ENCODE measurements at places on chromosomes 11 and 22. TPM values are rescaled to one million over a fixed set of nuclear protein-coding genes. Genes with fewer than 3 reads are reported as not detected.

- DNase-seq, result no peak
Measured at GRCh38 chr11:37456746-37457145, 858.7 kb upstream of the RAG2 start.

Gene HEPHL1
- total RNA-seq, result not detected

Gene SCO2
- 0.37 TPM for total RNA-seq

- no peak for DNase-seq
Measured at GRCh38 chr11:106656646-106657045, 361.6 kb downstream of the GUCY1A2 start.

- DNase-seq, result no peak
Measured at GRCh38 chr22:37045958-37046357, 5.6 kb upstream of the KCTD17 start.

DNA sequence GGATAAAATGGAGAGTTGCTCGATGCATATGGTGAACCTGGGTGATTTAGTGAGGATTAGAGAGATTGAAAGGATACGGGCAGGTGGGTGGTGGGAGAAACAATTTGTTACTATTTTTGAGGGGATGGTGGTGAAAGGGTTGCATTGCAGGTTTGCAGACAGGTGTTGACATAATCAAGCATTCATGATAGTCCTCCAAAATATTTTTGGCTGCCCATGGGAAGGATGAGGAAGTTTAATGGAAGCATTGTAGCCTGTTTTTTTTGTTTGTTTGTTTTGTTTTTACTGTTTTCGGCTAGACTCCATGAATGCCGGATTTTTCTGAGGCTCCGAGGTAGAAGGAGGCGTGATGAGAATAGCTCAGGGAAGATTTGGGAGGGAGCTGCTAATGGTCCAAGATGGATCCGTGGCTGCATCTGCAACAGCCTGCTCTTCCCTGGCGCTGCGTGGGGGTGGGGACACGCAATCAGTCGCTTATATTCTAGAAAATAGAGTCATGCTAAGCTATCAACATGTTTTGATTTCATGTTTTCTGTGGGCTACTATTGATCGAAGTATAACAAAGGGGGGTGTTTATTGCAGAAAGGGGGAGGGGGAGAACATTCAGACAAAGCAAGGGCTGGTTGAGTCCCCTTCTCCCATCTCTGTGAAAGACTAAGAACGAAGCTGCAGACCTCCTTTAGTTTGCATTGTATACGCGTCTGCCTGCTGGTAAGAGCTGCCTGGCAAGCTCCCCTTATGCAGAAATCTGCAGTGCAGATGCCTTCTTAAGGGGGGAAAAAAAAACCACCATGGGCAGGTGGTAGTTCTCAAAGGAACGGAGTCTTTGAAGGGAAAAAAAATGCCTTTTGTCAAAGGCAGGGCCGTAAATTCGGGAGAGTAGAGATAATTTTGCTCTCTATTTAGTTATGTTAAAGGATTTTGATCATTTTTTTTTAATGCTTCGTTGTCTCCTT, 1.0 kb downstream of the RTN3 start:
- DNase-seq, result peak; percentile 58

GRCh38 chr11:96082002-96082899, 158.3 kb upstream of the MTMR2 start:
- no peak for DNase-seq

DNA sequence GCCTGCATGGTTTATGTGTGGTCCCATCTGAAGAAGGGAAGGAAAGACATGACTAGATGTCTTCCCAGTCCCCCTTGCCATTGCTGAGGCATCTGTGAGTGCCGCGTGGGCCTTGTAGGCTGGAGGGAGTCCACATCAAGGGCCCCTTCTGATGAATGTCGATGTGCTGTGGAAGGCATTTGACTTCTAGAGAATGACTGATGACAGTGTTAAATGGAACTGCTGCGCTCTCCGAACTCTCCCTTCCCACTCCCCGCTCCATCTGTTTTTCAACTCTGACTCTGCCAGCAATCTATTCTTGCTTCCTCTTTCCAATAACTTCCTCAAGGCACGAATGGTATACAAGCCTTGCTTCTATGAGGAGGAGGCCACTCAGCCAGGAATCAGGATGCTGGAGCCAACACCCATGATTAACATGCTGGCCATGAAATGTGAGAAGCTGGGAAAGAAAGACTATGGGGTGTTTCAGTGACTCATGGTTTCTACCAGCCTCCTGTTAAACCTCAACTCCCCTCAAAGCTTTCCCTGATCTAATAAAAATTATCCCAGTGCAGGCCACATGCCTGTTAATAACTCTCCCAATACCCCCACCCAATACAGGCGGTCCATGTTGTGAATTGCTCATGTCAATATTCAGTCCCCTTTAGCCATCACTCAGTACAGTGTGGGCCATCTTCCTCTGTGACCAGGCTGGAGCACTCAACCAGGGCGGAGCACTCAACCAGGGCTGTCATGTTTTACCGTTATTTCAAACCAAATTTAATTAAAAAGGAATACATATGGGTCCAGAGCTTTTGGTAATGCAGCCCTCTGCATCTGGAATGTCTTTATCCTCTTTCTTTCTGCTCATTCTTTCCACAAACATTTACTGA, 46.4 kb upstream of the TBCEL start:
- DNase-seq, result no peak

GRCh38 chr22:20211997-20212753, 55.9 kb downstream of the RTN4R start:
- peak; percentile 82 for DNase-seq

Gene PRR33
- total RNA-seq, result not detected

Gene SBF1
- total RNA-seq, result 30.1 TPM

DNA sequence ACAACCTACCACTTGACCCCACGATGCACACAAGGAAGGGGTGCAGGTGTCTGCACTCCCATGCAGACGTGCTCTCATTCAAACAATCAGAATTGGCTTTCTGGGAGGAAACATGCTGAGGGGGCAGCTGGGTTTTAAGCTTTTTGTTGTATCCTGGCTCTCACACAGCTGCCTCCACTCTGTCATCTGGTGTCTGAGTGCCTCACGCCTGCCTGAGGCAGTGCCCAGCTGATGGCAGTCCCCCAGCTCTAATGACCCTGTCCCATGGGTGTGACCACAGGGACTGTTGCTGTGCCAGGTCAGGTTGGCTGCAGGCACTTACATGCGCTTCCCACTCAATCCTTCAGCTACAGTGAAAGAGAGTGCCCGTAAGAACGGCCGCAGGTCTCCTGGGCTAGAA, 53.7 kb downstream of the ARFGAP3 start:
- DNase-seq, result no peak

DNA sequence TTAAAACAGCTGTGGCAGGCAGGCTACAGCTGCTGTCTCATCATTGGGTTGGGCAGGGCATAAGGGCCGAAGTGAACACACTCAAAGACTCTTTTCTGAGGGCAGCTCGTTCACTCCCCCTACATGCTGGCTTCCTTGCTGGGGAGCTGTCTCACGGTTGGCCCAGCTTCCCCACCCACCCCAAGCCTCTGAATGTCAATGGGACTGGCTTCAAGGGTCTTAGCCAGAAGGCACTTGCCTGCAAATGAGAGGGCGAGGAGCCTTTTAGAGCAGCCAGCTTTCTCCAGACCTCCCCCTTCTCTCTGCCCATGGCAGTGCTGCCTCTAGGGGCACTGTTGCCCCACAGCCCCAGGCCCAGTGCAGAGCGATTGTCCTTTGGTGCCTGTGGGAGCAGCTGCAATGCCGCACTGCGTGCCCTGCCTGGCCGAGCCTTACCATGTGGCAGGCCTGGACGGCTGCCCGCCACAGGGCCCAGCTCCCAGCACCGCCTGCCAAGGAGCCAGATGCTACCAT, 94.7 kb upstream of the RASSF10 start:
- peak; percentile 81 for DNase-seq

DNA sequence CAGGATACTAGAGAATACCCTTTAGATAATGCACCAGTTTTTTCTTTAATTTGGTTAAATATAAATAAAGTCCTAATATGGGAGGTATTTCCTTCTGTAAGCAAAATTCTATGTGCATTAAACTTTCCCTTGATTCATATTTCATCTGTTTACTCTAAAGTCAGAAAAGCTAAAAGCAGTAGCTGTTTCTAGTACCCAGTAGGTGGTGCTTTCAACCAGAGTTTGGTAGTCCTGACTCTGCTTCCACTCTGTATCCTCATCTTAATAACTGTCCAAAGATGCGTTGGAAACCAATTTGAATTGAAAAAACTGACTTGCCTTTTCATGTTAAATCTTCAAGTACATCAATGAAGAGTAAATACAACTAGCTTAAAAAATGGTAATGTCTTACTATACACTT, 1065.2 kb downstream of the JRKL start:
- no peak for DNase-seq

GRCh38 chr11:67031791-67032561, 9.0 kb downstream of the SYT12 start:
- no peak for DNase-seq

DNA sequence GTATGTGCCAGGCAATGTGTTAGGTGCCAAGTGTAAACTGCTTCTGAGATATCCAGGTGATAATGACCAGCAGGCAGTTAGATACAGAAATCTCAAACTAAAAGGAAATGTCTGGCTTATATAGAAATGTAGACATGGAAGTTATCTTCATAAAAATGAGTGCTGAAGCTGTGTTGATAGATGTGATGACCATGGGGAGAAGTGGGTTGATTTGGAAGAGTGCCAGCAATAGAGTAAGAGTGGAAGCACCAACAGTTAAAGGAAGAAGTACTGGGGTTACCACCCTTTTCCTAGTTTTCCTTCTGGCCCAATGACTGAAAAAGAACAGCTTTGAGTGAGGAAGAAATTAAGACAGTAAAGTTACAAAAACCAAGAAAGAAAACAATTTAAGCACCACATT, 68.5 kb downstream of the C2CD3 start:
- no peak for DNase-seq

DNA sequence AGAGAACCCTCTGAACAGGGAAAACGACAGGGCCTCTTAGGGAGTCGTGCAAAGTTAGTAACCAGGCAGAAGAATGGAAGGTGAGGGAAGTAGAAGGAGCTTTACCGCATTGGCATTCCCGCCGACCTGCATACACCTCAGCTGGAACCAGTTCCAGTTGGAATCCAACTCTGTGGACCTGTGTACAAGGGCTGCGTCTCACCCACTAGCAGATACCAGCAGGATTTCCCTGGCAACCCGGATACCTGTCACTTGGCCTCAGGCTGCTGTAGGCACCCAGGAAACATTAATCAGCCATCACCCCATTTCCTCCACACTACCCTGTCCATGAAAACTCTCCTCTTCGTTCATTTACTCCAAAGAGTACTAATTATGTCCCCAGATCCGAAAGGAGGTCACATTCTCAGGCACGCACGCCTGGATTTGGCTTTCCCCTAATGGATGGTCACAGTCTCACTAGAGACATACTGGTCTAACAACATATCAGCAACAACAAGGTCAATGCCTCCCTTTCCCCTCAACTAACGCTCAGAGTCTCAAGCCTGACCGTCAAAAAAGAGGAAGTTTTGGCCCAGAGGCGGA, 842 bp downstream of the ARFGAP2 start:
- no peak for DNase-seq

DNA sequence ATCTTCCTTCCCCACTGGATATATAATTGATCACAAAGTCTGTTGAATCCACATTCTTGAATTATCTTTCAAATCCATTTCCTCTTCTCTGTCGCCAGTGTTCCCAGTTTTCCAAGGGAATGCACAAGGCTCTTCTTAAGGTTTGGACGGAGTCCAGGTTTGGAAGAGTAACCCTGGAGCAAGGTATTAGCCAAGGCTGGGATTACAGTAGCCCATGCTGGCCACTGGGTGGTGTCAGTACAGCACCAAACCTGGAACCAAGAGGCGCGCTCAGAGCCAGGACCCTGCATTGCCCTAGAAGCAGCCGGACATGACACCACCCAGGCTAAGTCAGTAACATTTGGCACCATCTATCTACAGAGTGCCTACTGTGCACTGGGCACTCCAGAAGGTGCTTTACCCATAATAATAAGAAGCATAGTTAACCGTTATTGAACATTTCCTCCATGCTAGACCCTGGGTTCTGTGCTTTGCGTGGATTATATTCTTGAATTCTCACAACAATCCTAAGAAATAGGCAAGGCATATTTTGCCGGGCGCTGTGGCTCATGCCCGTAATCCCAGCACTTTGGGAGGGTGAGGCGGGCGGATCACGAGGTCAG, 48.0 kb upstream of the CLPB start:
- DNase-seq, result peak; percentile 46

GRCh38 chr11:110327508-110327907, 31.1 kb upstream of the RDX start:
- DNase-seq, result no peak

DNA sequence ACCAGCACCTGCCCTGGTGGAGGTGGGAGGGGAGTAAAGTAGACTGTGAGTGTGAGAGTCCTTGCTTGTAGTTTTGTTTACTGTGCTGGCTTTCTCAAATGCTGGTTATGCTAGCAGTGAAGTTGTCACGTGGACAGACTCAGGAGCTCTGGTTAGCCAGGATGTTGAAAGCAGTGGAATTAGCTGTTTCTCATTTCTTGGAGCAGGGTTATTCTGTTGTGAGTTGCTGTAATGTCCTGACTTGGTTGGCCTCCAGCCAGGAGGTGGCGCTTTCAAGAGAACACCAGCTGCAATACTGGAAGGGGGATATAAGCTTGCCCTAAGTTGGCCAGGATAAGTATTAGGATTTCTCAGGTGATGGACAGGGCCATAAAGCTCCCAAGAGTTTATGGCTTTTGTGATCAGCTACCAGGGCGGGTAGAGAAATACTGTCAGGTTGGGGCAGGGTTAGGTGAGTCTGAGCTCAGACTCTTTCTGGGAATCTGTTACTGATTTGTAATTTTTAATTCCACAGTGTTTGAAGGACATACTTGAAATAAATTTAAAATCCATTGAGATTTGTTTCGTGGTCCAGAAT, 13.7 kb downstream of the CYP2D6 start:
- peak; percentile 42 for DNase-seq

Gene DGCR6
- total RNA-seq, result 3.1 TPM
